Daoy (cell line): ENCODE measurements at places on chromosomes 2 and 18. TPM values are rescaled to one million over a fixed set of nuclear protein-coding genes. Genes with fewer than 3 reads are reported as not detected.

GALNT5 gene
- under 0.01 and 0.03 TPM in 2 replicates for total RNA-seq

UGT1A3 gene
- total RNA-seq = not detected in 2 replicates

MRO gene
- not detected in 2 replicates for total RNA-seq

IGFBP5 gene
- total RNA-seq = 2.9 and 3.5 TPM in 2 replicates

PCARE gene
- total RNA-seq = not detected in 2 replicates

HMSD gene
- total RNA-seq = 0.06 TPM in 1 of 2 replicates, not detected in the other

TXNDC2 gene
- 0.06 TPM in 1 of 2 replicates, not detected in the other for total RNA-seq

TMEM17 gene
- total RNA-seq = 1.1 and 1.4 TPM in 2 replicates

DPP10 gene
- not detected in 2 replicates for total RNA-seq

OR6B2 gene
- total RNA-seq = not detected in 2 replicates

CHRNG gene
- total RNA-seq = not detected in 2 replicates

CRIM1 gene
- 81.5 and 95.4 TPM in 2 replicates for total RNA-seq

LYPD1 gene
- 130 and 153 TPM in 2 replicates for total RNA-seq

NEU2 gene
- total RNA-seq = not detected in 2 replicates

PSD4 gene
- total RNA-seq = 7.5 and 13.3 TPM in 2 replicates

TMEM237 gene
- total RNA-seq = 144 and 173 TPM in 2 replicates

IL36RN gene
- not detected in 2 replicates for total RNA-seq

RPRD1A gene
- 47.9 and 60.4 TPM in 2 replicates for total RNA-seq

SULT1C2 gene
- total RNA-seq = 1.0 and 7.7 TPM in 2 replicates

FIGN gene
- total RNA-seq = 0.57 and 5.8 TPM in 2 replicates

HOXD3 gene
- total RNA-seq = 5.0 and 10.9 TPM in 2 replicates

NEURL3 gene
- total RNA-seq = 0.23 and 1.2 TPM in 2 replicates

TMEM163 gene
- total RNA-seq = 0.09 and 0.34 TPM in 2 replicates

ALK gene
- total RNA-seq = 0.03 and 0.11 TPM in 2 replicates

NCKAP1 gene
- total RNA-seq = 75.5 and 76.1 TPM in 2 replicates

RNF149 gene
- 15.4 and 17.6 TPM in 2 replicates for total RNA-seq

IL1F10 gene
- total RNA-seq = not detected in 2 replicates

EML4 gene
- 35.2 and 36.1 TPM in 2 replicates for total RNA-seq

BOK gene
- 3.3 and 4.6 TPM in 2 replicates for total RNA-seq

LAMA1 gene
- 2.6 and 4.4 TPM in 2 replicates for total RNA-seq

KDM3A gene
- total RNA-seq = 10.3 and 12.9 TPM in 2 replicates

ST6GAL2 gene
- 13.0 and 21.9 TPM in 2 replicates for total RNA-seq

REG3G gene
- total RNA-seq = not detected in 2 replicates

AKAIN1 gene
- total RNA-seq = not detected in 2 replicates

HRH4 gene
- 0.06 TPM in 1 of 2 replicates, not detected in the other for total RNA-seq

SPP2 gene
- not detected in 2 replicates for total RNA-seq

RAX gene
- total RNA-seq = not detected in 2 replicates

CGREF1 gene
- total RNA-seq = 3.4 and 8.6 TPM in 2 replicates

WDR43 gene
- total RNA-seq = 108 and 111 TPM in 2 replicates

PSTPIP2 gene
- total RNA-seq = 0.69 and 4.7 TPM in 2 replicates

SMAD2 gene
- total RNA-seq = 67.2 and 88.3 TPM in 2 replicates

PLEKHH2 gene
- 0.51 and 1.2 TPM in 2 replicates for total RNA-seq

IL1R2 gene
- total RNA-seq = not detected in 2 replicates

AQP4 gene
- 0.80 and 1.4 TPM in 2 replicates for total RNA-seq

PARD3B gene
- total RNA-seq = 0.63 and 1.3 TPM in 2 replicates

NAT8 gene
- not detected in 2 replicates for total RNA-seq

ACADL gene
- not detected in 2 replicates for total RNA-seq

MMADHC gene
- 258 and 278 TPM in 2 replicates for total RNA-seq

TMBIM1 gene
- total RNA-seq = 39.1 and 44.4 TPM in 2 replicates

LHCGR gene
- not detected in 2 replicates for total RNA-seq

SPR gene
- total RNA-seq = 33.7 and 39.1 TPM in 2 replicates

LDAH gene
- total RNA-seq = 15.7 and 24.5 TPM in 2 replicates

PKDCC gene
- 7.3 and 12.9 TPM in 2 replicates for total RNA-seq

MXD1 gene
- 1.5 and 4.7 TPM in 2 replicates for total RNA-seq

DYSF gene
- 0.23 and 5.9 TPM in 2 replicates for total RNA-seq

SLC40A1 gene
- total RNA-seq = 2.3 and 5.6 TPM in 2 replicates

ZNF396 gene
- total RNA-seq = 0.74 and 5.4 TPM in 2 replicates
